Activated CD4-positive, alpha-beta T cell treated with anti-CD3 and anti-CD28 coated beads, Interleukin-2, amount 10 ng/mL, durations not matched to agents 24 days and 14 days (primary cell): ENCODE measurements at places on chromosomes 3 and 15.

DNA sequence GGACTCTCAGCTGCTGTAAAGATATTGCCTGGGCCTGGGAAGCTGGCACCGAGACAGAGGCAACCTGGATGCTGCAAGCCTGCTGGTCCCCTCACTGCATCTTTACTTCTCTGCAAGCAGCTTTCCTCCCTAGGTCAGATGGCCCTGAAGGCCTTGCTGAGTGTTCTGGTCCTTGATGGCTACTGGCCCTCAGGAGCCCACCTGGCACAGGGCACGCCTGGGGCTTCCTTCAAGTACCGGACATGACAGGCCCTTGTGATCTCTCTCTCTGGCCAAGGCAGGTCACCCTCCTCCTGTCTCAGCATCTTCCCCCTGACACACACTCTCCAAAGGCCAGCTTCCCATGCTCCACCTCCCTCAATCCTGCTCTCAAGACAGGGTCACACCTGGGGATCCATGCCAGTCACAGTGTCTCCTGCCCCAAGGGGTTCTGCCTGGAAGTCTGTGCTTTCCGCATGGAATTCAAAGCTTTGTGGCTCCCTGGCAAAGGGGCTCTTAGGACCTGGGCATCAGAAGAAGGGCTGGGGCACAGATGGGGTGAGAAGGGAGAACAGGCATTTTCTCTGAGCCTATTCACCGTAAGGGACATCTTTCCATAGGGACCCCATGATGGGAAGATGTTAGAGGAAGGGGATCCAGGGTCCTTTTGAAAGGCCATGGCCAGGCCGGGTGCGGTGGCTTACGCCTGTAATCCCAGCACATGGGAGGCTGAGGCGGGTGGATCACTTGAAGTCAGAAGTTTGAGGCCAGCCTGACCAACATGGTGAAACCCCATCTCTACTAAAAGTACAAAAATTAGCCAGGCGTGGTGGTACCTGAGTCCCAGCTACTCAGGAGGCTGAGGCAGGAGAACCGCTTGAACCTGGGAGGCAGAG, 4.7 kb upstream of the PAQR5 start:
- DNase-seq, result no peak

GRCh38 chr3:171177056-171177455, 150.5 kb upstream of the SLC2A2 start:
- no peak for DNase-seq

- no peak for DNase-seq
Measured at GRCh38 chr15:64131547-64131946, 20.0 kb upstream of the SNX22 start.

DNA sequence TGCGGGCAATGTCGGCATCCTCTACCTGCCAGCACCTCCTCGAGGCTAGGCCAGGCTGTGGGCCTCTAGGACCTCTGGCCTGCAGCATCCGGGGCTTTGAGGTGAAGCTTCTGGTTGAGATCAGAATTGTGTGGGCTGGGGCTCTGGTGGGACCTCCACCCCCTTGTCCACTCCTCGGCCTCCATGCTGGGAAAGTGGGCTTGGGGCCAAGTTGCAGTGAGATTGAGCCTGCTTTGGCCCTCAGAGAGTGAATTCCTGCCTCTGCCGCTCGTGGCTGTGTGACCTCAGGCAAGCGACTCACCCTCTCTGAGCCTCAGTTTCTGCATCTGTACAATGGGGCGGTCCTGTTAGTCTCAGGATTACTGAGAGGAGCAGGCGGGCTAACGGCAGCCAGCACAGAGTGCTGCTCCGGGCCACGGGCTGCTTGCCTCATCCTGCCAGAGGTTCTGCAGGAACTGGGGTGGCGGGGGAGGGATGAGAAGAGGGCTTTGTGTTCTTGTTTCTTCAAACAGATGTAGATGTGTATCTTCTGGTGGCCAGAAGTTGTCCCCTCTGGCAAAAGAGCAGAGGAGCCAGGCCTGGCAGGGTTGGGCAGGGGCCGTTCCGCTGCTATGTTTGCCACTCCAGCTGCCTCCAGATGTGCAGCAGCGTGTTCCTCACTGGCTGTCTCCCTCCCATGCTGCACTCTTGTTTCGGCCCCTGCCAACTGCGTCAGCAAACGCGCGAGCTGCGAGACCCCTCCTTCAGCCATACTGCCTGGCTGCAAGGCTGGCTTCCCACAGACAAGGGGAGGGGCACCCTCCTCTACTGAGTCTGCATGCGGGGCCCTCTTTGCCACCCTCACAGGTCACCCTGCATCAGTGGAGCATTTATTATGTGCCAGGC, 33.7 kb downstream of the FBLN2 start:
- DNase-seq, result no peak

- no peak for DNase-seq
Measured at GRCh38 chr15:38678281-38678680, 113.7 kb upstream of the RASGRP1 start.

DNA sequence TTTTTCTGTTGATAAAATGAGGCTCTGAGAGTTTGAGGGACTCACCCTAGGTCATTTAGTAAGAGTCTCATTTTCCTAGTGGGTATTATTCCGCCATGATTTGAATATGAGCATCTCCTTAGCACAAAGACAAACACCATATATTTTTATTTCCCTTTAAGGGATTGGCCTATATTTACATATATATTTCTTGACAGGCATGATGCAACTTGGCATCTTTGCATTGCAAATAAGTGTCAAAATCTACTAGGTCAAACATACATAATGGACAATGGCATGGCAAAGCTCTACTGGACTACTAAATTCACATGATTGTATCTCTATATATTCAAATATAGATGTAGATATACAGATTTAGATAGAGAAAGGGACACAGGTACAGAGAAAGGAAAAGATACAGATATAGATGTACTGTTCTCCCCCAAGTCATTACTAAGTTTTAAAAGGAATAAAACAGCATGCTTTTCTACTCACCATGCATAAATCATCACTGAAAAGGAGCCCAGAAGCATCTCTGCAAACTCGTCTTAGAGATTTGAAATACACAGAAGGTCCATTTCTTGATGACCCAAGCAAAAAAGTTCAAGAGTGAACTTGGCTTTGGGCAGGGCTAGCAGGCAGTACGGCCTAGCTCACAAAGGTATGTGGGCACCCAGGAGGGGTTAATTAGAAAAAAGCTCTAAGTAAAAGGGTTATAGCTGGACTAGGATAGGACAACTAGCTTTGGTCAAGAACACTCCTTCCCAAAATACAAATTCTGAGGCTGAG, 495.8 kb downstream of the NTRK3 start:
- no peak for DNase-seq
